ENCODE measurements at places on chromosomes 11 and 22.

DNA sequence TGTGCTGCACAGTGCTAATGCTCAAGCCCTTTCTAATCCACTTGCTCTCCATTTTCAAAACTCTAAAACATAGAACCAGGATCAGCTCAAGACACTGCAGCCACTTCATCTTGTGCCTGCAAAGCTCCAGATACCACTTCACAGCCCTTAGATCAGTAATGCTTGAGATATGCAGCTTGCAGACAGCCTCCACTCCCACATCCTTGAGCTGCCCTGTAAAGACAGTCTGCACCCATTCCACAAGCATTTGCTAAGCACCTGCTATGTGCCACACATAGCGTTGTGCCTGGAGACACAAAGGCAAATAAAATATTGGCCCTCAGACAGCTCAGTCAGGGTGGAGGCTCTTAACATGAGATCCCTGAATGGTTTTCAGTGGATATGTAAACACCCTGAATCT lies 192.5 kb upstream of the SNX19 start:
- DNase-seq = no peak

- DNase-seq = no peak
Measured at GRCh38 chr11:57407010-57407920, 16.8 kb upstream of the PRG2 start.

GRCh38 chr22:49497266-49497665 lies 330.4 kb downstream of the BRD1 start:
- DNase-seq = no peak

DNA sequence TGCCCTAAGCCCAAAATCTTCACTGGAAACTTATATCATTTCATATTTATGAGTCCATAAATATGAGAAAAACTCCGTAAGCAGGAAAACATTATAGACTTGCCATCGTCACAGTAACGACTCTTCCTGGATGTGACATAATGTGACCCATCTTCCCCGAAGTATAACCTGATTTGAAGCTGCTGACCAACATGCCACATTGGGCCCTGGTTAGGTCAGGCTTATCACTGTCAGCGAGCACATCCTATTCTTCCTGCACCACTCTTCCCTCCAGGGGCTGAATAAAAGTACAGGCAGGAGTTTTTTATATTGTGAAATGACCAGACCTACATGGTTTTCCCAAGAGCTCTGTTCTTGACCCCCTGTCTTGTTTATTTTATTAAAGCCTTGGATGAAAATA lies 12.1 kb upstream of the BLID start:
- DNase-seq = no peak

DNA sequence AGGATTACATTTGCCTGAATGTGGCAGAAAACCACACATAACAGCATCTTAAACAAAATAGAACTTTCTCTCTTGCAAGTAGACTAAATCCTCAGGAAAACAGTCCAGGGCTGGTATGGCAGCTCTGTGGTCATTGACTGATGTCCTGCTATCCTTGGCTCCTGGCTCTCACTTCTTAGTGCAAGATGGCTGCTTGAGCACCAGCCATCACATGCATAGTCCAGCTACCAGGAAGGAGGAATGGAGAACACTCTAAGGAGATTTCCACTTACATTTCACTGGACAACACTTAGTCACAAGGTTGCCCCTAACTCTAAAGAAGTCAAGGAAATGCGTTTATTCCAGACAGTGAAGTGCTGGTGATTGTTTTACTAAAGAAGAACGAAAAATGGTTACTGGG lies 13.6 kb downstream of the RIBC2 start:
- DNase-seq = no peak

- no peak for DNase-seq
Measured at GRCh38 chr11:74730571-74731260, 510 bp downstream of the CHRDL2 start.

DNA sequence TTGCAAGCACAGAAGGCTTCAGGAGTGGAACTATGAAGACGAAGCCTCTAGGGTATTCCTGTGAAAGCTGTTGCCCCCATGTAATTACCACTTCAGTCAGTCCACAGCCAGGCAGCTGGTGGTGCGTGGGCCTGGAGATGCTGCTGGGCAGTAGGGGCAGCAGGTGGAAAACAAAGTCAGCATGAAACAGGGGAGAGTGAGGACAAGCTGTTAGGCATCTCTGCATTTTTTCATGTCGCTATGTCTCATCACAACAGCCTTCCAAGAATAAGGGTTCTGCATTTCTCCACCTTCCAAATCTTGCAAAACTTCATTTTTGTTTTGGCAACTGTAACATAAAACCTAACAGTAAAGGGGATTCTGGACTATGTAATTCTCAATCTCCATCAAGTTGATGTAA lies 757.5 kb downstream of the NELL1 start:
- no peak for DNase-seq
